ENCODE measurements at places on chromosomes 5 and 9.

DNA sequence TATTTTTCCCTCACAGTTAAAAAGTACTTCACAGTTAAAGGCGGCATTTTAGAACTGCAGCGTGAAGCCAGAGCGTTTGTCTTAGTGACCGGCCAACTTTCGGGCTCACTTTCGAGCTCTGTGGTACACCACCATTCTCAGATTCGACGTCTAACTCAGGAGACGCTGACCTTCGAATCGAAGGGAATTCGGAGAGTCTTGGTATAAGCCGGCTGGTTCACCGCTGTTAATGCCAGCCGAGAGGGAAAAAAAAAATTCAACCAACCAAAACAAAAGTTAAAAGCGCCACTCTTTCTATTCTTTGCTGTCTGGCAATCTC lies 544 bp upstream of the SNX24 start:
- no peak for DNase-seq

- no peak for DNase-seq
These were observed 92.7 kb upstream of the C6 start for GRCh38 chr5:41306005-41306404.

DNA sequence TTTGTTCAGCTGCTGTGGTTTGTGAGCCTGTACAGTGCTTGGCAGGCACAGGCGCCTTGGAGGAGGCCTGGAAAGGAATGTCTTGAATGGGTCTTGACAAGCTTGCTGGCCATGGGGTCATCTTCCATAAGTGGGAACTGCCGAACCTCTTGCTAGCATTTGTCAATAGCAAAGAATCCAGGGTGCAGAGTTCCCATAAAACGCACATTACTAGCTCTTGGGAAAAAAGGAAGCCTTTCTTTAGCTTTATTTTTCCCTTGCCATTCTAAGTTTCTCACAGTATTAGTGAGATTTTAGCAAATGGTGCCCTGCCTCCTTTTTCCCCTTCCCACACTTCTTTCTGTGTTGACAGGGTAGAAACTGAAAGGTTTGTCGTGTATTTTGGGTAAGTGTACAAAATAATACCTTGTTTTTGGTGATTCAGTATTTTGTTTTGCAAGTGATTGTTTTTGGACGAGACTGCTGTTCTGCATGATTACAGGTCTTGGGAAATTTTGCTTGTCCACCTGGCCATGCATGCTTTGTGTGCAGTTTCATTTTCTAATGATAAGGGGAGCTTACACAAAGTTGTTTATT lies 82.0 kb downstream of the ADGRV1 start:
- no peak for DNase-seq

DNA sequence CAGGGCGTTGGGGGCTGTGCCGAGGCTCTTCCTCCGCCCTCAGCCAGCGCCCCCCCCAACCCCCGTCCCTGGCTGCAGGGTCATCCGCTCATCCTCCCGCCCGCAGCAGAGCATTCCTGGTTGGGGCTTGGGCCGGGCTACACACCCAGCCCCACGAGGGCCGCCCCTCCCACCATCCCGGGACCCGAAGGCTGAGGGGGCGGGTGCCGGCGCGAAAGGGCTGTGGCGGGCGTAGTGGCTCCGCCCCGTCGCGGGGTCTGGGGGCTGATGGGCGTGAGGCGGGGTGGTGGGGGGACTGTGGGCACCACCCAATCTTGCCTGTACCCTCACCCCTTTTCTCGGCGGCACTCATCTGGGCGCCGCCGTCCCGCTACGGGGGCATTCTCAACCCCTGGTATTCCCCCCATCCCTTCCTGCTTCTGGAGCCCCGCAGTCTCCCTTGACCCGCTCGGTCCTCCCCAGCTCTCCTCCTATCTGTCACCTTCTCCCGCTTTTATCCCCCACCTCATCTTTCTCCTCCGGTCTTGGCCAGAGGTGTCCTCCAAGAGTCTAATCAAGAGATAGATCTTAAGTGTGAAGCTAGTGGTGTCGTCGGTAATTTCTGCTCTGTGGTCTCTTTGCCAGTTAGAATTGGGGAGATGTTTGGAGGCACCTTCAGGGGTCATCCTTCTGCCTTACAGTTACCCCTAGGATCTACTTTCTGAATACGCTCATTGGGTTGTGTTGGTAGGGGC lies 1.6 kb downstream of the FER start:
- peak; percentile 59 for DNase-seq

DNA sequence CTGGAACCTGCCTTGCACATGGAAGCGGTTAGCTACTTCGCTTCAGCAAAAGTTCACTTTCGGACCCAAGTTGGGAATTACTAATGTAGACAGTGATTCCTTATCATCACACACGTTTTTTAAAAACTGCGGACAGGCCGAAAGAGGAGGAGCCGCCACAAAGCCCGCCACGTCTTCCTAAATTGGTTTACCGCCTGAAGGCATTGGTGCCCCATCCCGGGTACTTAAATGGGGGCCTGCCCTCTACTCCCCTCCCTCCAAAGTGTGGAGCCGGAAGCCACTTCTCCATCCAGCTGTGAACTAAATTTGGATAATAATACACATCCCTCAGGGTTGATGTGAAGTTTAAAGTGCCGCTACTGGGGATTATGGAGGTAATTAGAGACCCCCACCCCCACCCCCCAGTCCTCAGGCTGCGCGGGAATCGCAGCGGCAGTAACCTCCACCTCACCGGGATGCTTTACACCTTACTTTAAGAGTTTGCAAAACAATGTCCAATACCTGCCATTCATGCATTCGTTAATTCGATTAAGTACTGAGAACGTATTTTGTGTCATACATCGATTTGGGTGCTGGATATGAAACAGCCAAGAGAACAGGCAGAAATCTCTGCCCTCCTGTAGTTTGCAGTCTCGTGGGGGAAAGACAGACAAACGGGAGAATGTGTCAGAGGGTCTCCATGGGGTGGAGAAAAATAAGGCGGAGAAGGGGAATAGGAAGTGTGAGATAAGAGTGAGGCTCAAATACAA lies 937 bp upstream of the MACROH2A1 start:
- no peak for DNase-seq

DNA sequence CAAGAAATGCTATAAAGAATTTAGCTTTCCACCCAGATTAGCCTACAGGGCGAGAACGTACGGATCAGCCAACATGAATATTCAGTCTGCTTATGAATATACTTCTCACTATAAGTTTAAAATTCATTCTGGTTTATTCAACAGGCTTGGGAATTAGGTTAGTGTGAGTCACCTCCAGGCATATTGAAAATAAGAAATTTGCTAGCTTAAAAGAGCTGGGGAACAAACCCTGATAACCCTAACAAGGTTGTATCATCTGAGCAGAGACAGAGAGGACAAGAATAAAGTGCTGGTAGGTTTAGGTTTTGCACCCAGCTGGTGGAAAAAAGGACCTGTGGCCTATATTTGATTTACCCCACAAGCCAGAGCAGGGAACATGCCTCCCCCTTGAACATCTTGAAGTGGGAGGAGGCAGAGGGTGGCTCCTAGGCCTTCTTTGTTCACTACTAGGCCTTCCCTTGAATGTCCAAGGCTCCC lies 12.3 kb downstream of the FNBP1 start:
- no peak for DNase-seq

GRCh38 chr9:129220771-129221170 lies 42.7 kb upstream of the IER5L start:
- DNase-seq, result no peak

- DNase-seq, result no peak
These were observed 564.8 kb upstream of the WWC1 start for GRCh38 chr5:167726642-167727041.

- DNase-seq, result no peak
These were observed 2.7 kb downstream of the MLLT3 start for GRCh38 chr9:20619487-20620200.

- DNase-seq, result no peak
These were observed 197.0 kb downstream of the FBN2 start for GRCh38 chr5:128341056-128341455.

DNA sequence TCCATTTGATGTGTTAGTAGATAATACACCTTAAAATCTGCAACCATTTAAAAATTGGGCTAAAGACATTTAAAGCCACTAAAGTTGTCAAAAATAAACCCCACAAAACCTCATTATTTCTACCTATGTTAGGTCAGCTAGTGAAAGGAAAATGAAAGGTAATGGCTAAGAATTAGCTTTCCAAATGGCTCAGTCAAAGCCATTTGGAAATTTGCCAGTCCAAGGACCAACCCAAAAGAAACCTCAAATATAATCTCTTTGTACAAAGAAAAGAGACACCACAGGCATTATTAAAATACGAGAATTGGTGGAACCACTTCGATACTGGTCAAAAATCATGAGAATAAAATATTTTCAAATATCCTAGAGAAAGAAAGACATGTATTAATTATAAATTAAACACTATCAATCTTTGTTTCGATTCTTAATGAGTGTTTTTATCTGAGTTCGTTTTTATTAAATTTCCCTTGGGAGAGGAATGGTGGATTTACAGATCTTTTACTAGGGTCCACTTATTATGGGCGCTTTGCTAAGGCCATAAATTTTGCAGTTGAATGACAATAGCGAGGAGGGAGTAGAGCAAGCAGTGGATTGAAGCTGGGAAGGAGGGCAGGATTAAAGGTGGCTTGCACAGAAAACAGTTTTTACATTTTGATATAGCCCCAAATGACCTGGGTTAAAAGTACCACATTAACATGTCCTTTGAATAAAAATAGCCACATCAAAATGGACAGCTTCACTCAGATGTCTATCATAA lies 116.8 kb upstream of the SHB start:
- no peak for DNase-seq

GRCh38 chr5:114097570-114097969 lies 264.3 kb upstream of the KCNN2 start:
- no peak for DNase-seq

- no peak for DNase-seq
These were observed 51.8 kb upstream of the ZBTB43 start for GRCh38 chr9:126752881-126753670.

DNA sequence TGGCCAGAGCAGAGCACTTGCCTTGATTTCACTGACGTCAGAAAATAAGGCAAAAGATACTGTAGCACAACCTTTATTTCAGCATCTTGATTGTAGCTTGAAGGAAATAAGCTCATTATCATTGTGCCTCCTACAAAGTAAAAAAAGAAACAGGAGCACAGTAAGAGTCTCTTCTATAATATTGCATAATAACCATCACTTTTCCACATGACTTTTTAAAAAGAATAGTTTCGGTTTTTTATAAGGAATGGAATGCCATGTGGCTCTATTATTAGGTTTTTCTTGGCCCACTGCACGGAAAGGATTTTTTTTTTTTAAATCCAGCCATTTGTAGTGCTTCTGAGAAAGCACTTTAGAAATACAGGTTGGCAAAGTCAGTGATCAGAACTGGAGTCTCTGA lies 655.3 kb downstream of the LRRC70 start:
- DNase-seq, result no peak

GRCh38 chr5:79845448-79846197 lies 145.4 kb downstream of the MTX3 start:
- no peak for DNase-seq

GRCh38 chr9:6901180-6901579 lies 143.4 kb downstream of the KDM4C start:
- DNase-seq, result no peak

GRCh38 chr5:160312960-160313727 lies 780 bp upstream of the CCNJL start:
- DNase-seq, result peak; percentile 35

GRCh38 chr9:89969881-89970639 lies 365.2 kb downstream of the GADD45G start:
- no peak for DNase-seq

DNA sequence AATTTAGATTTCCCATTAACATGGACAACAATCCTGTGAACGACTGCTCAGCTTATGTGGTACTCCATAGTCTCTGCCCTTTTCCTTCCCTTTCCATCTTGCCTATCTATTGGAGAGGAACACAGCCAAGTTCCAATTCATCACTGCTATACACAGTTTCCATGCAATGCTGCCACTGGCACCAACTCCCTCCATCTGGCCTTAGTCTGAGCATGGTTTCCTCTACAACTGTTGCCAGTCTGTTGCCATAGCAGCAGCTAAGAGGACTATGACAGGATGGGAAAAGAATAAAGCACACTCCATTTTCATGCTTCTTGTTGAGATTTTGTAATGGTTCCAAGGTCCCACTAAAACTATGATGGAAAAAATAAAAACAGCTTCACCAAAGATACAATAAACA lies 189.0 kb downstream of the HCN1 start:
- DNase-seq, result no peak

DNA sequence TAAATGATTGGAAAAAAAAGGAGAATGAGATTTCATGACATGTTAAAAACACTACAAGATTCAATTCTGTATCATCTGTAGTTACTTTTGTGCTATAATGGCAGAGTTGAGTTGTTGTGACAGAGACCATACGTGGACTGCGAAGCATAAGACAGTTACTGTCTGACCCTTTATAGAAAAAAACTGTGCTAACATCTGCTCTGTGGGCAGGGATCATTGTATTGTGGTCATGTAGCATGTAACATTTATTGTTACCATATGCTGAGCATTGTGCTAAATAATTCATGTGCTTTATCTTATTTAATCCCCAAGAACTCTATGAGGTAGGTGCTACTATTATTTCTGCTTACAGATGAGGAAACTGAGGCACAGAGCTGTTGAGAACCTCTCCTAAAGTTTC lies 147.3 kb upstream of the HMHB1 start:
- no peak for DNase-seq

DNA sequence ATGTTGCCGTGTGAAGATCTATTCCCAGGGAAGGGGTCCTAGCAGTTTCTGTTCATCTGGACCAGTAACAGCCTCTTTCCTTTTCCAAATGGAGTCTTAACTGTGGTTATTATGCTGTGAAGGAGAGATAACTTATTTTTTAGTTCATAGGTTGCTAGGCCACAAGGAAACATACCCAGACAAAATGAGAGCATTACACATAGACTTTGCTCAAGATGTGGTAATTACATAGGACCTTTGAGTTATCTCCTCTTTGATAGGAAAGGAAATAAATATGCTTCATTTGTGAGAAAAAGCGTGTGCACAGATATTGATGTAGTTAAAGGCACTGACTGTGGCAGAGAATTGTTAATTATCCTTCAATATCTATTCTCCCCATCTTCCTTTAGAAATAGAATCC lies 52.5 kb upstream of the SNX2 start:
- no peak for DNase-seq

- DNase-seq, result no peak
These were observed 457 bp upstream of the IDNK start for GRCh38 chr9:83622433-83622938.

DNA sequence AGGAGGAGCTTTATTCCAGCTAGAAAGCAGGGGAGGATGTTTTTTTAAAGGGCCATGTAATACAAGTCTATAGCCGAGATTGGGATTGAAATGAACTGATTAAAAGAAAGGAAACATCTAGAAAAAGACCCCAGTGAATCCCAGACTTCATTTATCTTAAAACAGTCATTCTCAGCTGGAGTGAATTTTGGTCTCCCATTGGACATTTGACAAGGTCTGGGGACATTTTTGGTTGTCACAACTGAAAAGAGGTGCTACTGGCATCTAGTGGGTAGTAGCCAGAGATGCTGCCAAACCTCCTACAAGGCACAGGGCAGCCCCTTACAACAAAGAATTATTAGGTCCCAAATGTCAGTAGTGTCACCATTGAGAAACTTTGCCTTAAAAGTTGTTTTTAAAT lies 16.3 kb upstream of the SPINK4 start:
- DNase-seq, result no peak

- no peak for DNase-seq
These were observed 113.4 kb downstream of the MRPL36 start for GRCh38 chr5:1686016-1686802.

GRCh38 chr9:106846857-106847256 lies 16.1 kb upstream of the ZNF462 start:
- DNase-seq, result no peak

- DNase-seq, result no peak
These were observed 221.6 kb downstream of the ACTL7B start for GRCh38 chr9:108634204-108634603.

All from HuH-7 (cell line).